ENCODE measurements at places on chromosomes 16 and 17.

DNA sequence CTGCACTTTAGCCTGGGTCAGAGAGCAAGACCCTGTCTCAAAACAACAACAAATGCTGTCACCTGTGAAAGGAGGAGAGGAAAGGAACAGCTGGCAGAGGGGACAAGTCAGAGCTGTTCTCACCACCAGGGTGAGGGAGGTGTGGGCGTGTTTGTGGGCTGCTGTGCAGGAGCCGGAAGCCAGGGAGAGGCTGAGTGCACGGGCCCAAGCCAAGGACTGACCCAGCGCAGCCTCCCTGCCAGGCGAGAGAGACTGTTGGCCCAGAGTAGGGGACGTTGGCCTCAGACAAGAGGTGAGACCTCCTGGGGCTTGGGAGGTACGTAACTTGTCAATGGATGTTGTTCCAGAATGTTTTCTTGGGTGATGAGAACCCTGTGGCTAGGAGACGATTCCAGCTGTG lies 10.7 kb downstream of the SPNS2 start:
- no peak for DNase-seq

DNA sequence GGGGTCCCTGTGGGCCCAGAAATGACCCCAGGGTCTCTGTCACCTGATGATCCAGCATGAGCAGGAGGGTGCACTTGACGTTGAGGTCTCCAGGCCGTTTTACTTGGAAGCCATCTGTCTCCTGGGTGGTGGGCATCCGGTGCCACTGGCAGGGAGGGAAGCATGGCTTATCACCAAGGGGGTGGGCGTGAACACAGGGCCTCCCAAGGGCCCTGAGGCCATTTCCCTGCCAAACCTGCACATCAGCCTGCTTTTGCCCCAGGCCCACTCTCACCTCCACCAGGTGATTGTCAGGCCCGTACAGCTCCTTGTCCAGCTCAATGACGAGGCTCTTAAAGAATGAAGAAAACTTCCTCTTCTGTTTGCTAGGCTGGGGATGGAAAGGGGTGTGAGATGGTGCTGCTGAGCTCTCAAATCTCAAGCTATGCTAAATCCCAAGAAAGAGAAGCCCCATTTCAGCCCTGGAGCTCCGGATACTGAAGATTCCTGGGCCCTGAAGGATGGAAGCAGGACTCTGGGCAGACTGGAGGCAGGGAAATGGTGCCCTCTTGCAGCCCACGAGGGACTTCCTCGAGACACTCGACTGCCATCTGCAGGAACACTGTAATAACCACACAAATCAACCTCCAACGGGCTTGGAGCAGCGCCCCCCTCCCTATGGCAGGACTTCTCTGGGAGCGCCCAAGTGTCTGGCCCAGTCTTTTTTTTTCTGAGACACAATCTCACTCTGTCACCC lies 7.1 kb upstream of the FTSJ3 start:
- peak; percentile 22 for DNase-seq

GRCh38 chr16:84349862-84350684 lies 18.3 kb upstream of the ATP2C2 start:
- no peak for DNase-seq

GRCh38 chr17:38636054-38636453 lies 30.3 kb upstream of the SRCIN1 start:
- no peak for DNase-seq

DNA sequence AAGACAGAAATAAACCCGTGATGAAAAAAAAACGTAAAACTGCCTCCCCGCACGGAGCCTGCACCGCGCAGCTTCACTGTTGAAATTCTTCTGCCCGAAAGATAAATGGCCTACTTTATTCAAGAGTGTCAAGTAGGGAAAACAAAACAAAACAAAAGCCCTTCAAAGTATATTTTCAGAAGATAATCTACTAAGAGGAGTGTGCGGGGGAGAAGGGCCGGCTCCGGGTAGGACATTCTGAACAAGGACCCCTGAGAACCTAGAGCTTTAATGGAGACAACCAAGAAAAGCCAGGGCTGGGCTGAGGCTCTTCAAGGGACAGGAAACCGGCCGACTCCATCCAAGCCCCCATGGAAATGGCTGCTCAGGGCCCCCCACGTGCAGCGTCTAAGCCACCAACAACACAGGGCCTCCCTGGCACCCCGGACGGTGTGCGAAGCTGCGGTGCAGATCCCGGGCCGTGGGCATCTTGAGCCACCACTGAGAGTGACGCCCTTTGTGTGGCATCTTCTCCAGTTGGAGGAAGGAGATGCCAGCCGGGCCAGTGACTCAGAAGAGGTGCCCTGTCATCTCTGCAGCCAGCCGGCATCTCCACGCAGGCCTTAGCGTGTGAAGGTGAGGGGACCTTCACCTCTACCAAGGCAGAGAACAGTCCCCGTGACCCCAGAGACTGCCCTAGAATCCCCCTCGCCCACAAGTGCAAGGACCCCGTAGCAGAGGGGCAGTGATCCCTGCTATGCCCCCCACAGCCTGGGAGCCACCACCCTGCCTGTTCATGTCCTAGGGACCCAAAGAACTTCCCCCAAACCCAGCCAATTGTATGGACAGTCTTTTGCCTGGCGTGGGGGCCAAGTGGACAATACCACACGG lies 250.8 kb downstream of the C16orf95 start:
- no peak for DNase-seq

DNA sequence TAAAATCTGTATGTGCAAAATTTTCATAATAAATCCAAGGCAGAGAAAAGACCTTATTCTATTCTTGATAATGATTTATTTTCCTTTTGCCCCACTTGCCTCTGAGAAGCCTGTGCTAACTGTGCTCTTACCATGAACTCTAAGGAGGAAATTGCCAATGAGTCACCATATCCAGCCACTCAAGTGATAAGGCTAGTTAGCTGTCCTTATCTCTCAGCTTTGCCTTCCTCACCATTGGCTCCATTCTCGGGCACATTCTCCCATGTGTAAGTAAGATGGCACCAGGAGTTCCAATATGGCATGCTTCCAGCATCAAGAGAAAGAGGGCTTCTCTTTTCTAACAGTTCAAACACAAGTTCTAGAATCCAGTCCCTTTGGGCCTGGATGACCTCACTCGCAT lies 142.4 kb downstream of the TOX3 start:
- DNase-seq = no peak

DNA sequence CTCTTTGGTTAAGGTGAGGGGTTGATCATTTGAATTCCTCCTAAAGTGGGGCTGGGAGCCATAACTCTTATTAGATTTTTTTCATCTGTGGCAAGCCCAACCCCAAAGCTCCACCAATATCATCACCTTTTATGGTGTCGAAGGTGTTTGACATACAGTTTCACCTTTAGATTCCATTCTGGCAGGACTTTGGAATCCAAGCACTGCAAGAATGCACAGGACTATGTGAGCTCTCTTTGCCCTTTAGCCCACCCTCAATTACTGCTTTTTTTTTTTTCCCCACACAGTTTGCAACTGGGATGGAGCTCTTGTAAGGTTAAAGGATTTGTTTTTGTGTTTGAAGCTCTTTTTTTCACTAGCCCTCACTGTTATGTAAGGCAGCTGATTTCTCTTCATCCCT lies 154.0 kb upstream of the KCNJ16 start:
- no peak for DNase-seq

GRCh38 chr17:72717676-72718075 lies 374.8 kb downstream of the SLC39A11 start:
- DNase-seq = no peak

DNA sequence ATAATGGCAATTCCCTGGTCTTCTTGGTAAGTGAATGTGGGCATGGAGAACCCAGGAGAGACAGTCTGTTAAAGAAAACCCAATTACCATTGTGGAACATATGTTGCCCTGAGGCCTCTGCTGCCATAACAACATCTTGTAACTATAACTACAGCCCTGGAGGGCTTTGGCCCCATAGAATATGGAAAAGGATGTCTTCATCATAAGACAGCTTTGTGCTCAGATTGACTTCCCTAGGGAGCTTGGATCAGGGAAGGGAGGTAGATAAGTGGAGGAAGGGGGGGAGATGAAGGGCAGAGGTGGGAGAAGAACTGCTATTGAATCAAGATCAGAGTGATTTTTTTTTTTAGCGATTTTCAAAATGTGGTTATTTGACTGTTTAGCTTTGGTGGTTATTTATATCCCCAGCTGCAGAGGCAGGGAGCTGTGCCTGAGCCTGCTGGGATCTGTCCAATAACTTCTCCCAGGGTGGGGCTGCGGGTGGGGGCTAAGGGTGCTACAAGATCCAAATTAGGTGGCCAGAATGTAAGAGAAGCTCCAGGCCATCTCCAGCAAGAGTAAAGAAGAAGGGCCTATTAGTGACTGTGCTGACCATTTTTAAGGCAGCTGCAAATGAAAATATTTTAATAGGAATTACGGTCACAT lies 5.3 kb upstream of the KAT7 start:
- DNase-seq = peak; percentile 66

- DNase-seq = no peak
Measured at GRCh38 chr17:14351493-14351892, 50.6 kb downstream of the HS3ST3B1 start.

DNA sequence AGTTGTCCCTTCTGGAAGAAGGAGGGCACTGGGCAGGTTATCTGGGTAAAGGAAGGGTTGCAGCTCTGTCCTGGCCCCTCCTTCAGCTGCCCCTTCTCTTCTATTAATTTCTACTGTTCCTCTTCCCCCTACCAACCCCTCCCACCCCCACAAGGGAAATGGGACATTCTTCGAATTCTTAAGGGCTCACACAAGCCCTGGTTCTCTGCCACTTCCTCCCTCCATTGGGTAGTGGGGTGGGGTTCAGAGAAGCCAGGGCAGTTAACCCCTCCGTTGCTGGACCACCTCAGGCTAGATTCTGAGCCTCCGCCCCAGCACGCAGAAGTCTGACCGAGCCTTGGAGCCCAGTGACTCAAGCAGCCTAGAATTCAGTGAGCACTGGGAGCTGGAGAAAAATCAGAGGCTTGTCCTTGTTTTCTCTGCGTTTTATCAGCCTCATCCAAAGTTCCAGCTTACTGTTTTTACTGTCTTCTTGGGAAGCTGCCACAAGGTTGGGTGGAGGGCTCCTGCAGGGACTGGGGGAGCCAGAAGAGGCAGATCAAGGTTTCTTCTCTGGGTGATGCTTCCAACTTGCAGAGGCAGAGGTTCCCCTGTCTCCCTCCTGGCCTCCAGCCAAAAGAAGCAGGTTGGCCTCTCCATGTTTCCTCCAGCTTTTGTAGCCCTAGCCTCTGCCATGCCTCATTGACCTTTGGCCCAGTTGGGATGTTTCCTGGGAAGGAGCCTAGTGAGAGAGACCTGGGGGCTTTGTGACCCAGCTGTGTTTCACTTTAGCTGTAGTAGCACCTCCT lies 10.2 kb downstream of the LASP1 start:
- DNase-seq = no peak

GRCh38 chr17:1438593-1439083 lies 17.4 kb downstream of the CRK start:
- DNase-seq = no peak

DNA sequence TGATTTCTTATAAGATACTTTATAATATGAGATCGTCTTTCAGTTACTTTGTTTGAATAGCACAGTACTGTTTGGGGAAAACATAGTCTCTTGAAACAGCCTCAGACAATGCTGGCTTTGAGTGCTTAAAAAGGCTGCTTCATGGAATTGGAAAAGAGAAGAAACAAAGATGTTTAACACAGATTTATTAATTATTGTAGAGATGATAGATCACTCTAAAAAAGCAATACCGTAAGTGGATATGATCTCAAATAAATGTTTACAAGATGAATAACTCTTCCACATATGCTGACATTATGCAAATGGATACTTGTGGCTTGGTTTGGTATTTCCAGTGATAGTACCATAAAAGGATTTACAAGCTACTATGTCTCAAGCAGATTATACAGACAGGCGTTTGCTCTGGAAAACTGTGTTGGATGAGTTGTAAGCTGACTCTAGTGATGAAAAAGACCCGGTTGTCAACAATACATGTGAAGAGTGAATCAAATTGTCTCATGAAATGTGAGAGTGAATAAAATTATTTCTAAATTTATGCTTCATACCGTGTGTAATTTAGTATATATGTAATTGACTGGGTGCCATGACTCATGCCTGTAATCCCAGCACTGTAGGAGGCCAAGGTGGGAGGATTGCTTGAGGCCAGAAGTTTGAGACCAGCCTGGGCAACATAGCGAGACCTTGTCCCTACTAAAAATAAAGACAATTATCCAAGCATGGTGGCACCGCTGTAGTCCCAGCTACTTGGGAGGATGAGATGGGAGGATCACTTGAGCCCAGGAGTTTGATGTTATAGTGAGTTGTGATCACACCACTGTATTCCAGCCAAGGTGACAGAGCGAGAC lies 105.4 kb downstream of the FTO start:
- DNase-seq = peak; percentile 37

DNA sequence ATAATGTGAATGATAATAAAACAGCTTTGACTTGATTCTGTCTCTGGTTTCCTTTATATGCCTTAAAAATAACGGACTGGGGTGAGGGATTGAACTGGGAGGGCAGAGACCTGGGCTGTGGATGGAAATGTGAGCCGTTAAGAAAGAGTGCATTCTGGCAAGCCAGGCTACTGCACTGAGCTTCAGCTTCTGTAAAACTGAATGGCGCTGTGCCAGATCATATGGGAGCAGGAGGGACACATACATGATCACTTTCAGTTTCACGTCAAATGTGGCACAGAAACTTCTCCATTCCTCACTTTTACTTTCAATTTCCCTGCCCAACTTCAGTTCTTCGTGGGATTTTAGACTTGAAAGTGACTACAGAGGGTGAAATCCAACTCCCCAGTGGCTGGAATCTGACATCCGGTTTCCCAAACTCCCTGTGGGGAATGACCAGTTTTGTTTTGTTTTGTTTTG lies 1.1 kb downstream of the MT2A start:
- no peak for DNase-seq

GRCh38 chr17:68048996-68049395 lies 13.5 kb downstream of the KPNA2 start:
- DNase-seq = no peak

- DNase-seq = no peak
Measured at GRCh38 chr17:42421136-42421506, 1.9 kb downstream of the CAVIN1 start.

- DNase-seq = no peak
Measured at GRCh38 chr16:89117227-89117974, 23.7 kb downstream of the ACSF3 start.

DNA sequence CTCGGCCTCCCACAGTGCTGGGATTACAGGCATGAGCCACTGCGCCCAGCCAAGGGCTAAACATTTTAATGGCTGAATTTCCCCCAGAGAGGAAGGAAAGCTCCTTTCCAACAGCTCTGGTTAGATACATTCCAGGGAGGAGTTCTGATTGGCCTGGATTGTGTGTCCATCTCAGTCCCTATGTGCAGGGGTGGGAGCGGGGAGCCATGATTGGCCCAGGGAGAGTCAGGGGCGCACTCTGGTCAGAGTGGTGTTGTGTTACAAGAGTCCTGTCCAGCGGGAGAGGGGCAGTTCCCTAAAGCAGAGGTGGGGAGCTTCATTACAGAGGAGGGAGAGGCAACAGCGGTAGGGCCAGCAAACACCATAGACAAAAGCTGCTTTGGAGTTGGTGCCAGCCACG lies 75.0 kb downstream of the RAP1GAP2 start:
- DNase-seq = no peak

GRCh38 chr17:78263063-78263735 lies 31.8 kb downstream of the TMEM235 start:
- DNase-seq = no peak

Measured in SK-N-MC (cell line).